ENCODE measurements at places on chromosomes 7 and 10. TPM values are rescaled to one million over a fixed set of nuclear protein-coding genes. Genes with fewer than 3 reads are reported as not detected.

DNA sequence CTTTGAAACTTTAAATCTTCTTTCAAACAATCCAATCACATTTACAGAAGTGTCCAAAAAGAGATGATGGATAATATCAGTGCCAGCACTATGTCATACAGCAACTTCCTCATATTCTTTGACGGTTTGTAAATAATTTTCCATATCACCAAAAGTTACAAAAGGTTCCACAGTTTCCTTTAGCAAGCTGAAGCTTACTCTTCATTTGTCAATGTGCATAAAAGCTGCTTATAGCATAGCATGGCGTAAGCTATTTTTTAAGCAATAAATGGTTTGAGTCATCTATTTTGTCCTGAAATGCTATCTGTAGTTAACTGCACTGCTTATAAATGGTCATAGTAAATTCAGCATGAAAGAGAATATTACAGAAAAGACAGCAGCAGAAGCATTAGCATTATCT lies 95.1 kb downstream of the ETV1 start:
- no peak for DNase-seq

DNA sequence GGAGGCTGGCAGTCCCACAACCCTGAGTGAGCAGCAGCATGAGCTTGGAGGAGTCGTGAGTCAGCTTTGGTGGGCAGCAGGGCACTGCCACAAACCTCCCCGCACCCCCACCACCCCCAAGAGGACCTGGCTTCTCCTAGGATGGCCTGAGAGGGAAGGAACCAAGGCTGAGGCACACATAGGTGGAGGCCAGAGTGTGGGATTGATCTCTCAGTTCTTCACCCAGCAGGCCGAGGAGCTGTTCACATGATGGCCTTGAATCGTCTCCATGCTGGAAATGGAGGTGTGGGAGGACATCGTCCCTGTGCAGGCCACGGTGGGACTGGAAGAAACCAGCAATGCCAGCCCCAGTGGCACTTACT lies 17.4 kb upstream of the GDF10 start:
- no peak for DNase-seq

DNA sequence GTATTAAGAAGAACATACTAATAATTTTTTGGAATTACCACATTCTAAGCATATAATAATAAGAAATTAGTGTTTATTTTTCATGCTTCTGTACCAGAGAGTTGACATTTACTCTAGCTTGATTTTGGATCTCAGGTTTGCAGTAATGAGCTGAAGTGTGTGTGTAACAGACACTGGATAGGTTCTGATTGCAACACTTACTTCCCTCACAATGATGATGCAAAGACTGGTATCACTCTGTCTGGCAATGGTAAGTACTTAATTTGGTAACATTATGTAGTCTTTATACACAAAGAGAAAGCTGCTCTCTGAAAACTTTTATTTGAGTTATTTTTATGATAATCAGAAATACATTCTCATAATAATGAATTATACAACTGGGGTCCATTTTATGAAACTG lies 54.1 kb downstream of the SRI start:
- DNase-seq, result no peak

DNA sequence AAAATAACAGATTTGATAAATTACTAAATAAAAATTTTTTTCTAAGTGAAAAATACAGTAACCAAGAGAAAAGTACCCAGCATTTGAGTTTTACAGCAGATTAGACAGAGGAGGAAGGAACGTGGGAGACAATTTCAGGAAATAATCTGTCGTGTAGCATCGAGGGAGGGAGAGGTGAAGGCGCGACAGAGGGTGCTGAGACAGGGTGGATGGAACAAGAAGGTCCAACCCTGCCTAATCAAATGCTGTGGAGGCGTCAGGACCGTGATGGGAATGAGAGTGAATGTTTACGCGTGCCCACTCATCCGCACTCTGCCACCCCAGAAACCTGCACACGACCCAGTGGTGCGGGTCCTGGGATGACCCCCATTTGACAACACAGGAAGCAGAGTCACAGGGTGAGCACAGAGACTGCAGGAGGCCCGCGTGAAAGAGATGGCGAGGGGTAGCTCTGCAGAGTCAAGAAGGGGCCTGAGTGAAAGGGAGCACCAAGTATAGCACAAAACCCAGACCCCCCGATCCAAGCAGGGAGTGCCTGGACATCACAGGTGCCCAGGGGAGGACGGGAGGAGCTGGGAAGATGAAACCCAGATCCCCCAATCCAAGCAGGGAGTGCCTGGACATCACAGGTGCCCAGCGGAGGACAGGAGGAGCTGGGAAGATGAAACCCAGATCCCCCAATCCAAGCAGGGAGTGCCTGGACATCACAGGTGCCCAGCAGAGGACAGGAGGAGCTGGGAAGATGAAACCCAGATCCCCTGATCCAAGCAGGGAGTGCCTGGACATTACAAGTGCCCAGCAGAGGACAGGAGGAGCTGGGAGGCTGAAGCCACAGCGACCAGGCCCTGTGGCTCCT lies 558.9 kb downstream of the DNAJB6 start:
- no peak for DNase-seq

DNA sequence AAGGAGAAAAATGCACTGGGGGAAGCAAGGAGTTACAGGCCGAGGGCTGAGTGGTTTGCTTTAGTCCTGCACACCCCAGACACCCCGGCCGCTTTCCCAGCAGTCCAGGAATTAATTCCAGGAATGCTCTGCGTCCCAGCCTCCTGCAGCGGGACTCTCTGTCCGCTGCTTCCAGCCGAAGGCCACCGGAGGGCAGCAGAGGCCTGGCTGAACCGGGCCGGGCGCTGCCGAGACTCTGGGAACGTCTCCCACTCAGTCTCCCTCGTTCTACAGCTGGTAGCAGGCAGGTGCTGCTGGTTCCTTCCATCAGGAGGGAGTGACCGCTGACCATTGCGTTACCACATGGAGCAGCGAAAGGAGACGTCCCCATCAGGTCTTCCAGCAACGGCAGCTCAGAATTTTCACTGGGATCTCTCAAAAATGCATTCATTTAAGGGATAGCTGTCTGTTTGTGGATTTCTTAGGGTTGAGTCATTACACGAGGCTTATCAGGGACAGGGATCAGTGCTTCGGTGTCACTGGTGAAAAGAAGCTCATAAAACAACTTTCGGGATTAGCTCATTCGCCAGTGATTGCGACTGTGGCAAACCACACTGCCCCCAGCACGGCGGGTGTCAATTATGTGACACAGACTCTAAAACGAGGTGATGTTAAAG lies 24.9 kb upstream of the PITRM1 start:
- DNase-seq, result no peak

- no peak for DNase-seq
Observed at GRCh38 chr10:103983367-103983911, 16.5 kb downstream of the SLK start.

GRCh38 chr10:60706146-60706545 lies 72.1 kb upstream of the CDK1 start:
- DNase-seq, result no peak

GRCh38 chr7:35313575-35313974 lies 59.7 kb upstream of the TBX20 start:
- no peak for DNase-seq

DNA sequence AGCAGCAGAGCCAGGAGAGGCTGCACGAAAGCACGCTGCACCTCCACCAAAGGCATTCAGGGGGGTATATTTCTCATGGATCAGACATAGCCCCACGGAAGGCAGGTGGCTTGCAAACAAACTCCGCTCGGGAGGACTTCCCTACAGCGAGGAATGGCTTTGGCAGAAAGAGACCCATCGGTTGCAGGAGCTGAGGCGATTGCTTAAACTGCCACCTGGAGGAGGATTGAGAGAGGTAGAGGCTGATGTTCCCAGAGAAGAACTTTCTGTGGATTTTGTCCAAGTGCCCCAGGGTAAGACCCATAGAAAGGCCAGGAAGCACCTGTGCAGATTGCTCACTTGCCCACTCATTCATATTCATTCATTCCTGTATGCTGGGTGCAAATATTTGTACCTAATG lies 89.1 kb downstream of the NEUROD6 start:
- no peak for DNase-seq

Gene HOXA10
- polyA plus RNA-seq, result 142 TPM

Gene PSD
- 7.8 TPM for polyA plus RNA-seq

Gene NANOS1
- polyA plus RNA-seq, result 4.5 TPM
